ENCODE measurements at places on chromosomes 13 and 19. TPM values are rescaled to one million over a fixed set of nuclear protein-coding genes. Genes with fewer than 3 reads are reported as not detected.

Gene LRG1
- total RNA-seq: 0.73 TPM

Gene AMER2
- not detected for total RNA-seq

Gene ZNF17
- 9.4 TPM for total RNA-seq

Gene ZIM2
- not detected for total RNA-seq

GRCh38 chr13:91169321-91170050 lies 178.0 kb upstream of the MIR17HG start:
- DNase-seq: no peak

DNA sequence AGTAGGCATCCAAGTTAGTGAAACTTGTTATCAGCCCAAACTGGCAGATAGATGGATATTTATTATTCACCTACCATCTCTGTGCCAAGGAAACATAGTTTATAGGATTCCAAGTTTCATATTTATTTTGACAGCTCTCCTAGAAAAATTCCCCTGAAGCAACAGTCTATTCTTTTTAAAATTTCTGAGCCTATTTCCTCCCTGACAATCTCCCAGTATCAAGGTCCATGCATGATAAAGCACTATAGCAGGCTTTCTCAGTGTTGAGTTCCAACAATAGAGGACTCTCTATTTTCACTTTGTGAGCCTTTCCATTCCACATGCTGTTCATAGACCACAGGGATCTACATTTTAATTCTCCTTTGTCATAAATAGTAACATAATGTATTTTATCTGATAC lies 312.6 kb downstream of the SLITRK6 start:
- no peak for DNase-seq

DNA sequence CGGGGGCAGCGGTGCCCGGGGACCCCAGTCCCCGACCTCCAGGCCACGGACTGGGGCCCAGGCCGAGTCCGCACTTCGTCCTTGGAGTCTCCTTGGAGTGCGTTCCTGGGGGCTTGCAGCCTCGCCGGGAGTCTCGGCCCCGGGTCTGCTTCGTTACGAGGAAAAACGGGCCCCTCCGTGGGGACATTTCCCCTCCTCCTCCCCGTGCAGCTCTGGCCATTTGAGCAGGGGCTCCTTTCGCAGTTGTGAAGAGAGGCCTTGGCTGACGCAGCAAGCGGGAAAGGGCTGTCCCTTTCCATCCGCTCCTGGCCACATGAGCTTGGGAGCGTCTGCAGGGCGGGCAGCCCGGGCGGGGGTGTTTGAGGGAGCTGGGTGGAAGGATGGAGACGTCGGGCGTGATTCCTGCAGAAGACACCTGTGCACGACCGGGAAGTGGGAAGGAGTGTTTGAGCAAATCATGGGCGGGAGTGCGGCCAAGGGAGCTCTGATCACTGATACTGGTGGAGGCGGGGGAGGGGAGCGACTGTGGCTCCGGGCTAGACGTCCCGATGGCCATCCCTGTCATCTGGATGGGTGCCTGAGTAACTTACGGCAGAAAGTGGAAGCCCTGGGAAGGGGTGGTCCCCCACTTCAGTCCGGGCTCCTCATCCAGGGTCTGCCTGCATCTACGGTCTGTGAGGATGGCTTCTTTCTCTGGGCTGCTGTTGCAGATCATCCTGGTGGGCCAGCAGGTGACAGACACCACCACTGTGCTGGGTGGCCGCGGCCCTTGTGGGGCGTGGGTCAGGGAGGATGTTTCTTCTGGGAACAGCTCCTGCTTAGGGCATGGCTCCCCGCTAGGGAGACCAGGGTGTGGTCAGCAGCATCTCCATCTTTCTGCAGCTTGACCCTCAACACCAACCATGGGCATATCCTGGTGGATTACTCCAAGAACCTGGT lies 736 bp downstream of the GPI start:
- peak; percentile 82 for DNase-seq

- no peak for DNase-seq
Observed at GRCh38 chr13:78404846-78405360, 198.4 kb downstream of the POU4F1 start.

GRCh38 chr13:77339408-77339807 lies 12.5 kb upstream of the MYCBP2 start:
- no peak for DNase-seq

DNA sequence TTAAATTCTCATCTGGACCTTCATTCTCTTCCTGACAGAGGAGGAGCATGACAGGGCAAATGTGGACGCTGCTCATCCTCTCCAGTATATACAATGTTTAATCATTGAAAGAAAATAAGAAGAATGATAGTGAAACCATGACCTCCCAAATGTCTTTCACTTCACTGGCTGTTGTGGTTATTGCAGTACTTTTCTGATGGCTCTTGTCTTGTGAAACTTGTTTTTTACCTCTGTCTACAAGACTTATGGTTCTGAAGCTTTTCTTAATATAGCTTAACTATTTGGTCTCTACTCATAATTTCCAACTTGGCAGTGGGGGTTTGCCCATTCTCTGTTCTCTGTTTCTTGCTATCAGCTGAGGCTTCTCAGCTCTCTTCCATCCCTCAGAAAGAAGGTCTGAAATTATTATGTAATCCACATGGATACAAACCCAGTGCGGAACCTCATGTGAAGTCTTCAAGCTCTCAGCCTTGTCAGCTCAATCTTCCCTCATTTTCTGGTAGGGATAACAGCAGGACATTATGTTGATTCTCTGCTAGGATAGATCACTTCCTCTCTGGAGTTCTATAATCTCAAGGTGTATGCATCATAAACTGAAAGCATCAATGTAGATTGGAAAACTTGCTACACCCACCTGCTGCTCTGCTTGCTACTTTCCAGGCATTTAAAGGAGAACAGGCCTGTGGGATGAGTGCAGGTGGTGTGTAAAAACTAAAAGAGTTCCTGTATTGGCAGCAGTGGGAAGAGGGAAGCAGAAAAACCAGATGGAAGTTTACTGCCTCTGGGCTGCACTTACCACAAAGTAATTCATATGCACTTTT lies 250.3 kb upstream of the HTR2A start:
- no peak for DNase-seq

Gene MBD3
- total RNA-seq: 64.2 TPM

DNA sequence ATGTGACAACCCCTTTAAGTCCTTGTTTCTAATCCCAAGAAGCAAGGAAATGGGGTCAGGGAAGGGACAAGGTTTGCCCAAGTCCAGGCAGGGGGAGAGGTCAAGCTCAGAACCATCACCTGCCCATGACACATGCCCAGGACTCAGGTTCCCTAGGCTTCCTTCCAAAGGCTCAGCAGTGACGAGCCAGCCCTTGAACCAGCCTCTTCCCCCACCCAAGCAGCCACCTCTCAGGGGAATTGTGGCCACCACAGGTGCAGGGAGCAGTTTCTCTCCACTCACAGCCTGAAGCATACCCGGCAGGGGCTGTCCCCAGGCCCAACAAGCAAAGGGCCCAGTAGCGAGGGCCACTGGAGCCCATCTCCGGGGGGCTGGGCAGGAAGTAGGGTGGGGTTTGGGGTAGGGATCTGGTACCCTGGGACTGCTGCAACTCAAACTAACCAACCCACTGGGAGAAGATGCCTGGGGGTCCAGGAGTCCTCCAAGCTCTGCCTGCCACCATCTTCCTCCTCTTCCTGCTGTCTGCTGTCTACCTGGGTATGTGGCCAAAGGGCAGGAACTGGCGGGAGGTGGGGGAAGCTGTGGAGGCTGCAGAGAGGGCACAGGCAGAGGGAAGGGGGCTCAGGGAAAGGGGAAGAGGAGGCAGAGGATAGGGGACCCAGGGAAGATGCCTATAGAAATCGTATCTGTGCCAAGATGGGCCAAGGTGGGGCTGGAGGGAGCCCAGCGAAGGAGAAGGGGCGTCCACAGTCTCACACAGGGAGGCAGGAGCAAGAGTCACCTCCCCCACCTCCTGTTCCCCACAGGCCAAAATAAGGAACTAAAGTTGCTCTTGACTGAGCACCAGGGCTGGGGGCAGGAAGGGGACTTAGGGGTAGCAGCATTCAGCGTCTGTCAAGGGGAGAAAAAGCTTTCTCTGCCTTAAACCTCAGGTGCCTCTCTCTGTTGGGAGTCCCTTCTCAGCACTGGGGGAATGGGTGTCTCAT lies at the start of gene CD79A:
TSS of gene CD79A (plus strand) at position 433 of the 986 bp plus-strand sequence. CDS start at position 459, 26 bp downstream.
- no peak for DNase-seq

Gene KRTDAP
- not detected for total RNA-seq

DNA sequence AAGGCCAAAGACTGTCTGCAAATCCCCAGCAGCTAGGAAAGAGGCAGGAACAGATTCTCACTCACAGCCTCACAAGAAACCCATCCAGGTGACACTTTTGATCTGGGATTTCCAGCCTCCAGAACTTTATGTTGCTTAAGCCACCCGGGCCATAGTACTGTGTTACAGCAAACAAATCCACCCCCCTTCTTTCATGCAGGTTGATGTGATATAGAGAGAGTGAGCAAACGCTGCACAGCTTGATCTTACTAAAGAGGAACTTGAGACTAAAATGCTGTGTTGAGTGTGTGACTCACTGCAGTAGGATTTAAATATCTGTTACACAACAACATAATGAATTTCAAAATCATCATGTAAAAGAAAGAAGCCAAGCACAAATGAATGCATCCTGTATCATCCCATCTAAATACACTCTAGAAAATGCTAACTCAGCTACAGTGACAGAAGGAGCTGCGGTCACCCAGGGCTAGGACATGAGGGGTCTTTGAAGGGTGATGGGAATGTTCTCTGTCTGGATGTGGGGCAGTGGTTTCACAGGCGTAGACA lies 32.2 kb downstream of the RCBTB2 start:
- no peak for DNase-seq

GRCh38 chr19:48558018-48558684 lies 6.2 kb downstream of the SULT2B1 start:
- peak; percentile 49 for DNase-seq

DNA sequence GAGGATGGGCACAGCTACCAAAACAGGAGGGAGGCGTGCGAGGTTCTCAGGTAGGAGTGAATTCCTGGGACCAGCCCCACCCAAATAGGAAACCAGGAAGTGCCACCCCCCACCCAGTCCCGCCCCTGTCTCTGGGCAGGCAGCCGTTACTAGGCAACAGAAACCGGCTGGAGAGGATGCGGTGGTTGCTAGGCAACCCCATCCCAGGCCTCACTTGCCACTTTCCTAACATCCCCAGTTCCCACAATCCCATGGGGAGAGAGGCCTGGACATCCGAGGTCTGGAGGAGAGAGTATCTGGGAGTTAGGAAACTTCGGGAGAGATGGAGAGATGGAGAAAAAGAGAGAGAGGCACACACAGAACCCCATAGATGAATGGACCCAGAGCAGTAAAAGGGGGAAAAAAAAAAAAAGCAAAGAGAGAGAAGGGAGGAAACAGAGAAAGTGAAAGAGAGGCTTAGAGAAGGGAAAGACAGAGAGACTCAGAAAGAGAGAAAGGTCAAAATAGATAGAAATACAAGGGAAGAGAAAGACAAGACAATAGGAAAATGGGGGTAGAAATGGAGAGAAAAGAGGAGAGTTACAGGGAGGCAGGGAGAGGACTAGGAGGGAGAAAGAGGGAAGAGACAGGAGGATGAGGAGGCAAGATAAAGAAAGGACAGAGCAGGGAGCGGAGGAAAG lies 3.8 kb downstream of the GRIK5 start:
- no peak for DNase-seq

DNA sequence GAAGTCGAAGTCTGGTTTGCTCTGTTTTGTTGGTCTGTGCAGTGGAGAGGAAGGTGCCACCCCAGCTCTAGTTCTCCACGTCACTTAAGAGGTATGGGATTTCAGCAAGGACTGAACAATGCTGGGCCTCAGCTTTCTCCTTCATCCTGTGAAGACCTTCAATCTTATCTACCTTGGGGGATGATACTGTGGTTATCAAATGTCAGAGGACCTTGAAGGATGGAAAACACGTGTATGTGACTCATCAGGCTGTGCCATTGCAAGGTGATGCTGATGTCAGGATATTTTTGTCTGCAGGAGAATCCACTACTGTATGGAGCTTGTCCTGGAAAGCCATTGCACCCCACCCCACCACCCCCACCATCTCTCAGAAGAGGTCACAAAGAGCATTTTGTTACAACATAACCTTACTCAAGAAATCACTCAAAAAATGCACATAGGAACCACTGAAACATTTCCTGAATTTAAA lies 81.4 kb upstream of the UQCRFS1 start:
- no peak for DNase-seq

Data from Right ventricle myocardium inferior (tissue), 1 donor.